Fibroblast of lung (primary cell): ENCODE measurements at places on chromosomes 11 and 22. TPM values are rescaled to one million over a fixed set of nuclear protein-coding genes. Genes with fewer than 3 reads are reported as not detected.
A peak's percentile ranks its signal among the peaks of the same experiment; 100 is the strongest.

Gene MFRP
- total RNA-seq: not detected in 2 replicates

Gene KDM4D
- total RNA-seq: 0.50 and 0.51 TPM in 2 replicates

DNA sequence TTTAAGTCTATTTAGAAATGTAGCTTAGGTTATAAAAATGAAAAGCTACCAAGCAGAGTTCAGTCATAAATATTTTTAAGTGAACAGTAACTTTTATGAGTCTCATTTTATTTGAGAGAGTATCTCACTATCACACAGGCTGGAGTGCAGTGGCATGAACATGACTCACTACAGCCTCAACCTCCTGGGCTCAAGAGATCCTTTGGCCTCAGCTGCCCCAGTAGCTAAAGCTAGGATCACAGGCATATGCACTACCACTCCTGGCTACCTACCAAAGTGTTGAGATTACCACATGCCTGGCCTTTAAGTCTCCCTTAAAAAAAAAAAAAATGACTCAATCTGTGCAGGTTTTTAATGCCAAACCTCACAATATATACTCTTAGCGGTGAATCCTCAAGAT, 34.7 kb upstream of the CLNS1A start:
- H3K27ac ChIP-seq: no peak overlapping the region
- peak; percentile 91 for DNase-seq
- no peak overlapping the region for H3K4me3 ChIP-seq
- no peaks in the 10 kb centered on the region for H3K4me1 ChIP-seq
- H3K27me3 ChIP-seq: no peaks in the 10 kb centered on the region

DNA sequence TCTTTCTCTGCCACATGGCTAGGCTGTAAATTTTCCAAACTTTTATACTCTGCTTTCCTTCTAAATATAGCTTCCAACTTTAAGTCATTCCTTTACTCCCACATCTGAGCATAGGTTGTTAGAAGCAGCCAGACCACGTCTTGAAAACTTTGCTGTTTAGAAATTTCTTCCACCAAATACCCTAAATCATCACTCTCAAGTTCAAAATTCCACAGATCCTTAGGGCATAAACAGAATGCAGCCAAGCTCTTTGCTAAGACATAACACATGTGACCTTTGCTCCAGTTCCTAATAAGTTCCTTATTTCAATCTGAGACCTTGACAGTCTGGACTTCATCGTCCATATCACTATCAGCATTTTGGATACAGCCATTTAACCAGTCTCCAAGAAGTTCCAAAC, 749.9 kb downstream of the METTL15 start:
- no peak overlapping the region for H3K27ac ChIP-seq
- no peak for DNase-seq
- no peaks in the 10 kb centered on the region for H3K27me3 ChIP-seq
- no peaks in the 10 kb centered on the region for H3K36me3 ChIP-seq
- no peaks in the 10 kb centered on the region for H3K4me1 ChIP-seq

DNA sequence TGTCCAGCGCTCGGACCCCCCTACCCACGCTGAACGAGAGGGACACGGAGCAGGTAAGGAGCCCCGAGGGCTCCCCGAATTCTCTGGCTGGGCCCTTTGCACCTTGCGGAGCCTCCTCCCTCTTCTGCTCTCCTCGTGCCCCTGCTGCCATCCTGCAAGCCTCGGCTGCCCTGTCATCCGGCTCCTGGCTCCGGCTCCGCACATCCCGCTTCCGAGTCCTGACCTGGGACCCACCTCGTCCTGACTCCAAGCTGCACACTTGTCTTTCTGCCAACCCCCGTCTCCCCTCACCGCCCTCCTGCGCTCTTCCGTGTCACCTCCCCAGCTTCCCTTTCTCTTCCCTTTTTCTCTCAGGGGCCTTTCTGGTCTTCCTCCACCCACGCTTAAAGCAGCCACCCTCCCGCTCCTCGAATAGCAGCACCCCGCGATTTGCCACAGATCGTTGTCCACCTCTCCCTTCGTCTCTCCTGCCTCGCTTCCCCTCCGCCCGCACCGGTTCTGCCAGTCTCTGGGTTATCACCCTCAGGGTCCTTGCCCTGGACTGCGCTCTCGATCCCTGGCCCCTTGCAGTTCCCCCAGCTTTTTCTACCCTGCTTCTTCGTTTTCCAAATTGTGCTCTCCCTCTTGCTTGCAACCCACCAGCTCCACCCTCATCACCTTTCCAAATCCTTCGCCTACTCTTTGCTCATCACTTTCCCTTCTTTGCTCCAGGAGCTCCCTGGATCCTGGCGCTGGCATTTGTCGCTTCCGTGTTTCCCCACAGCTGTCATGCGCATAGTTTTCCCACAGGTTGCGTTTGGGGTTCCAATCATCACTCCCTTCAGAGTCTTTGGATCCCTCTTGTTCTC, 822 bp downstream of the MARK2 start:
- H3K27ac ChIP-seq: peak overlapping the region; percentile 21
- H3K27me3 ChIP-seq: no peaks in the 10 kb centered on the region
- DNase-seq: no peak
- peak overlapping the region; percentile 95 for H3K4me3 ChIP-seq
- H3K4me1 ChIP-seq: peaks cover 14% of the 10 kb centered on the region
- no peaks in the 10 kb centered on the region for H3K36me3 ChIP-seq

Gene SCGB1C1
- not detected in 2 replicates for total RNA-seq

Gene FREY1
- total RNA-seq: 0.77 and 0.83 TPM in 2 replicates

- H3K27ac ChIP-seq: no peak overlapping the region
- peaks cover 4% of the 10 kb centered on the region for H3K27me3 ChIP-seq
- H3K4me1 ChIP-seq: no peaks in the 10 kb centered on the region
- peak; percentile 50 for DNase-seq
- H3K36me3 ChIP-seq: no peaks in the 10 kb centered on the region
Measured at GRCh38 chr22:43798492-43798891, 13.6 kb downstream of the EFCAB6 start.

GRCh38 chr11:11553573-11553972, 68.2 kb downstream of the GALNT18 start:
- H3K4me3 ChIP-seq: no peak overlapping the region
- H3K4me1 ChIP-seq: no peaks in the 10 kb centered on the region
- no peak overlapping the region for H3K27ac ChIP-seq
- H3K27me3 ChIP-seq: no peaks in the 10 kb centered on the region

Gene MMP13
- total RNA-seq: not detected in 2 replicates

DNA sequence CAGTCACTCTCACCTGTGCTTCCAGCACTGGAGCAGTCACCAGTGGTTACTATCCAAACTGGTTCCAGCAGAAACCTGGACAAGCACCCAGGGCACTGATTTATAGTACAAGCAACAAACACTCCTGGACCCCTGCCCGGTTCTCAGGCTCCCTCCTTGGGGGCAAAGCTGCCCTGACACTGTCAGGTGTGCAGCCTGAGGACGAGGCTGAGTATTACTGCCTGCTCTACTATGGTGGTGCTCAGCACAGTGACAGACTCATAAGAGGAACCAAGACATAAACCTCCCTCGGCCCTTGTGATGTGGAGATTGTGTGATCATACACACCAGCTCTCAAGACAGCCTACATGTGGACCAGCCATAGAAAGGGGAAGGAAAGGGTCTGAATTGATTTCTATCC, 113.3 kb downstream of the ZNF280B start:
- no peak for DNase-seq
- H3K36me3 ChIP-seq: no peaks in the 10 kb centered on the region
- no peak overlapping the region for H3K27ac ChIP-seq
- H3K4me3 ChIP-seq: no peak overlapping the region

- no peak overlapping the region for H3K27ac ChIP-seq
- no peak overlapping the region for H3K4me3 ChIP-seq
- H3K4me1 ChIP-seq: peaks cover 7% of the 10 kb centered on the region
- H3K36me3 ChIP-seq: no peaks in the 10 kb centered on the region
Measured at GRCh38 chr11:32884770-32885384, 7.7 kb upstream of the QSER1 start.

GRCh38 chr11:17443926-17444690, 32.5 kb downstream of the ABCC8 start:
- no peaks in the 10 kb centered on the region for H3K4me1 ChIP-seq
- DNase-seq: no peak
- H3K27ac ChIP-seq: no peak overlapping the region
- H3K36me3 ChIP-seq: no peaks in the 10 kb centered on the region

Gene SMTNL1
- not detected in 2 replicates for total RNA-seq

DNA sequence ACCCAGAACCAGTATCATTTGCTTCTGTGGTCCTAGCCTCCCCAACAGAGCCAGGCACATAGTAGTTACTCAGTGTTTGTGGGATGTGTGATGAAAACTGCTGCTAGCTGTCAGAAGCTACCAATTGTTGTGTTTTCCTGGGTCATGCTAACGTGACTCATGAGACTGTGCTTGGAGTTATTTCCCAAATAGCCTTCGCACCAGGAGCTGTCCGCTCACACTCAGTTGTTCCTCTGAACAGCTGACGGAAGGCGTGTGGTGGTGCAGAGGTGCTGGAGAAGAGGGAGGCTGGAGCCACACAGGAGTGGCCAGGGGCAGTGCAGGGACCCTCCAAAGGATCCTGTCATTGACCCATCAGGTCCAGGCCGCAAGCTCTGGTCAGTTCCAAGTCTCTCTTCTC, 53.9 kb upstream of the TBCEL start:
- no peak overlapping the region for H3K4me3 ChIP-seq
- DNase-seq: no peak
- H3K27ac ChIP-seq: no peak overlapping the region
- H3K4me1 ChIP-seq: no peaks in the 10 kb centered on the region

Gene DEFB131B
- total RNA-seq: not detected in 2 replicates

DNA sequence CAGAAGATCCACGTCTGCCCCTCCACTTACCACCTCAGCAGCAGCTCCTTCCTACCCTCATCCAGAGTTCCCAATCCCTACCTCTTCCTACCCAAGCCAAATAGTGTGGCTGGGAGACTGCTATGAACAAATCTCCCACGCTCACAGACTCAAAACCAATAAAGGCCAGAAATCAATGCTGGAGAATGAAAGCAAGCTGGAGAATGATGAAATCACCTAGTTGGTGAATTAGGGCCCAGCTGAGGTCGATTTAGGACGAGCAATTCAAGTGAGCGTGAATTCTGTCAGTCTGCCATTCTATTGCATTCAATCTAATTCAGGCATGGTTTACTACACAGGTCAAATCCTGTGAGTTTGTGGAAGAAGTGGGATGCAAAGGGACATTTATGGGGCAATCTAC, 22.5 kb downstream of the COMMD9 start:
- H3K36me3 ChIP-seq: no peaks in the 10 kb centered on the region
- H3K4me3 ChIP-seq: no peak overlapping the region

- H3K27ac ChIP-seq: no peak overlapping the region
- no peaks in the 10 kb centered on the region for H3K4me1 ChIP-seq
- H3K4me3 ChIP-seq: no peak overlapping the region
- DNase-seq: no peak
Measured at GRCh38 chr22:48698618-48699017, 1129.1 kb downstream of the BRD1 start.

DNA sequence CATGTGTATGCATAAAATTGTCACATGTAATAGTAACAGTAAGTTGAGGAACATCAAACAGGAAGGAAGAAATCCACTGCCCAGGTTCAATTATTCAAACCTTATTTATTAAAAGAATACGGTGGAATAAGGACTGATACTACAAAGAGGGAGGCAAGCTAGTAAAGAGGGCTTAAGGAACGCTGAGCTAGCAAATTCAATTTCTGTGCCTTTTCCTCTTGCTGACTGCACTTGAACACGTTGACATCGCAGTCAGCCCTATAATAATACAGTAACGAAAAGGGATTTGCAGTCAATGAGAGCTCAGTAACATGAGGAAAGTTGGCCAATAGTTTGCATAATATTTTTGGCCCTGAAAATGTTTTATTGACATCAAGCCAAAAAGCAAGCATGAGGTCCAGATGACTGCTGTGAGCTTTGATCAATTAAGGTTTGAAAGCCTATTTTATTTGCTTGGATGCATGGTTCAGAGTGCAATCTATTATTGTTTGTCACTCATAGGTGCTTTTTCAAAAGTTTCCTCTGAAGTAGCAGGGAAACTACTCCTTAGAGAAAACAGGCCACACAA, 861.8 kb downstream of the LRRC4C start:
- H3K27ac ChIP-seq: no peak overlapping the region
- H3K4me3 ChIP-seq: no peak overlapping the region
- no peaks in the 10 kb centered on the region for H3K4me1 ChIP-seq
- no peak for DNase-seq
- H3K27me3 ChIP-seq: no peaks in the 10 kb centered on the region

Gene CECR2
- total RNA-seq: under 0.01 and 0.51 TPM in 2 replicates

Gene MRGPRX4
- not detected in 2 replicates for total RNA-seq

DNA sequence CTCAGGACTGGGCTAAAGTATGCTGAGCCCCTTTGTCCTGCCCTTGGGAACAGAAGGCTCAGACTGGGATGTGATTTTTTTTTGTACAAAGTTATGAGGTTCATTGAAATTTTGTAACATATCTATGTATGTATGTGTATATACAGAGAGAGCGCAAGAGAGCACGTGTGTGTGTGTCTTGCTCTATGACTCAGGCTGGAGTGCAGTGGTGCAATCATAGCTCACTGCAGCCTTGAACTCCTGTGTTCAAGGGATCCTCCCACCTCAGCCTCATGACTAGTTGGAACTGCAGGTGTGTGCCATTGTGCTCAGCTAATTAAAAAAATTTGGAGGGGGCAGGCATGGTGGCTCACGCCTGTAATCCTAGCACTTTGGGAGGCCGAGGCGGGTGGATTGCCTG, 5.7 kb downstream of the TMEM25 start:
- H3K4me3 ChIP-seq: no peak overlapping the region
- no peak overlapping the region for H3K27ac ChIP-seq
- H3K36me3 ChIP-seq: no peaks in the 10 kb centered on the region
- no peaks in the 10 kb centered on the region for H3K4me1 ChIP-seq
- DNase-seq: no peak
- H3K27me3 ChIP-seq: no peaks in the 10 kb centered on the region

Gene KCNQ1OT1
- 1.3 and 1.8 TPM in 2 replicates for total RNA-seq

DNA sequence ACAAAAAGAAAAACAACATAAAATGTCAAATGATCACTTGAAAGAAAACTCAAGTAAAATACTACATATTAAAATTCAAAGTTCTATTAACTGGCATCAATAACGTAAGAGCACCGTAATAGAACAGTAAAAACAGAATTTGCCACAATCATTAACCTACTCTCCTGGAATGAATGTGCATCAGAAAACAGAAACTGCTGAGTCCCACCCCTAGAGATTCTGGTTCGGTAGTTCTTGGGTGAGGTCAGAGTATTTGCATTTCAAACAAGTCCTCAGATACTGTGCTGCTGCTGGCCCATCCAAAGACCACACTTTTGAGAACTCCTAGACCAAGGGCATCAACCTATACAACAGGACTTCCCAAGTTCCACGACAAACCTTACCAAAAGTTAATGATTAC, 23.5 kb downstream of the PITPNB start:
- H3K4me1 ChIP-seq: no peaks in the 10 kb centered on the region
- peaks cover 13% of the 10 kb centered on the region for H3K36me3 ChIP-seq
- H3K27me3 ChIP-seq: no peaks in the 10 kb centered on the region
- no peak overlapping the region for H3K4me3 ChIP-seq
- no peak overlapping the region for H3K27ac ChIP-seq
